Nephron progenitor cell (in vitro differentiated cells): ENCODE measurements at places on chromosomes 2 and 18.
A peak's percentile ranks its signal among the peaks of the same experiment; 100 is the strongest.

DNA sequence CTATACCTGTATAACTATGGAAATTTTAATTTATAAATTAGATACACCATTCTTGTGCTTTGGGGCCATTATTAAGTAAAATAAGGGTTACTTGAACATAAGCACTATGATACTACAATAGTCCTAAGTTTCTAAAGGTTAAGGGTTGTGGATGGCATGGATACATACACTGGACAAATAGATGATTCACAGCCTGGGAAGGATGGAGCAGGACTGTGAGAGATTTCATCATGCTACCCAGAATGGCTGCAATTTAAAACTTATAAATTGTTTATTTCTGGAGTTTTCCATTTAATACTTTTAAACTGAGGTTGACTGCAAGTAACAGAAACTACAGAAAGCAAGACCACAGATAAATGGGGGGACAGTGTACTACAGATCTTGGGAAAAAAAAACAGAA, 295.8 kb upstream of the ZNF804A start:
- DNase-seq = no peak

GRCh38 chr2:102355526-102356380, at the start of gene IL18R1:
Gene IL18R1 (plus strand): TSS chr2:102355796. CDS start chr2:102362661, 6,865 bp downstream.
- peak; percentile 86 for DNase-seq

DNA sequence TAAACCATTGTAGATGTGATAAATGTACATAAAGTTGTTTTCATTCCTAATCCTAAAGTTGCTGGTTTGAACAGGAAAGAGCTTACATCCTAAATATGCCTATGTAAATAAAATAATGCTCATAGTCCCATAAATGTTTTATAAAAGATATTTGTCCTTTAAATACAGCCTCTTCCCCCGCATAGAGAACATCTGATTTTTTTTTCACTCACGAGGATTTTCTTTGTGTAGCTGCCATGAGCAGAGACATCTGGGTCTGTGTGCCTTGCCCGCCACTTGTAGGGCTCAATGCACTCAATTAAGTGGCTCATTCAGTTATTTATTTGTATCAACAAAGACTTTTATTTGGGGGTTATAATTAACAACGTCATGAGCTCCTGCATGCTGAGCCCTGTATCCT, 72.8 kb downstream of the SOWAHC start:
- no peak for DNase-seq

GRCh38 chr18:73613706-73614340, 533.8 kb downstream of the FBXO15 start:
- DNase-seq = no peak

DNA sequence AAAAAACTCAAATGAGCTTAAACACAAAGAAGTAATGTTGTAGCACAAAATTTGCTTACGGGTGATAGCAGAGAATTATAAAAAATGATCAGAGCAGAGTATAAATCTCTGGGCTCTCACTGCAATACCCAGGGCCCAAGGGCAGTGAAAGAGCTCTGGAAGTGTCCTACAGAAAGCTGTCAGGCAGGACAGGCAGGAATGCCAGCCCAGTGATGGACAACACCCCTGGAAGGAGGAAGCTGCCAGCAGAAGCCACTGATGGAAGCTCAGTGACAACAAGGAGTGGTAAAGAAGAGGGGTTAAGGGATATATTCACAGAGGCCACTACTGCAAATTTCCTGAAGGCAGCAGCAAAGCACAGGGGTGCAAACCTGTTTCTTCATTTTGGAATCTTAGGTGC, 214.9 kb downstream of the L3MBTL4 start:
- DNase-seq = no peak

DNA sequence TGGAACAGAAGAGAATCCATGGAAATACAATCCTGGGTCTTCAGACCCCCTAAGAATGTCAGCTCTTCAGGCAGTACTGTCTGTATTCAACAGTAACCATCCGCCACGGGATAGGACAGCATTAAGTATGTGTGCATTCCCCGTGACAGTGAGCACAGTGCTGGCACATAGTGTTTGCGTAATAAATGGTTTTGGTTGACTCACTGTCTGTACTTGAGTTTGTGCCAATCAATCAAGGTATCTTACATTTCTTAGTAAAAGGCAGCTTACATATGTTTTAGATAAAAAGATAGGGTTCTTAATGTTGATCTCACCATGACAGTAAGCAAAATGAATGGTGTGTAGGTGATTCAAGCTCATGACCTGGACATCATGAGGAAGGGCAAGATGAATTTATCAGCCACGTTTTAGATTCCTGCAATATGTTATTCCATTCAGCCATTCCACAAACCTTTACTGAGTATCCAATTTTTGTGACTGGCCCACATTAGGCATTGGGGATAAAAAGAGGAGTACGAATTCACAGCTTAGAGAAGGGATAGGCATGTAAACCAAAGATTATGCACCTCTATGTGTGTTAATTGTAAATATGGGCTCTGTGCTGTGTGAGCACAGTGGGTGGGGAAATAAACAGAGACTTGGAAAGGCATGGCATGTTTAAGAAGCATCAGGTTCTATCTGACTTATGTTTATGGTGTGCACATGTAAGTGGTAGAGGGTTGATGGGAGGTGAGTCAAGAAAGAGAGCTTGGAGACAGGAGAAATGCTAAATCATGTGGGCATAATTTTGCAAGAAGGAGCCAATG, 258.8 kb downstream of the SLC8A1 start:
- no peak for DNase-seq

- DNase-seq = no peak
These were observed 74.3 kb upstream of the SALL3 start for GRCh38 chr18:78905334-78905733.

DNA sequence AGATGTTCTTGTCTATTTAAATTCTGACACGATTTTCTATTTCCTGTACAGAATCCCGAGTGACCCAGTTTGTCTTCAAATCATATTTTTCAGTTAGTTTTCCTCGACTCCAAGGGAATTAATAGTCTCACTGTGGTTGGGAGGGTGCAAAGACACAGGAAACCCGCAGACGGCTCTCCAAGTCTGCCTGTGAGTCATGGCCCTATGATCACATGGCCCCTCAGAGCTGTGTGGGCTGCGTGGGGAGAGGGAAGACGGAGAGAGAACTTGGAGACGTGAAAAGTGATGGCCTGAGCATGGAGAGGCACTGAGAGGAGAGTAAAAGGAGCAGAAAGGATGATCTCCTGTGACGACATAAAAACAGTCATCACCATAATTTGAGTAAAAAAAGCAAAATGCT, 989.9 kb downstream of the DCDC2C start:
- no peak for DNase-seq

DNA sequence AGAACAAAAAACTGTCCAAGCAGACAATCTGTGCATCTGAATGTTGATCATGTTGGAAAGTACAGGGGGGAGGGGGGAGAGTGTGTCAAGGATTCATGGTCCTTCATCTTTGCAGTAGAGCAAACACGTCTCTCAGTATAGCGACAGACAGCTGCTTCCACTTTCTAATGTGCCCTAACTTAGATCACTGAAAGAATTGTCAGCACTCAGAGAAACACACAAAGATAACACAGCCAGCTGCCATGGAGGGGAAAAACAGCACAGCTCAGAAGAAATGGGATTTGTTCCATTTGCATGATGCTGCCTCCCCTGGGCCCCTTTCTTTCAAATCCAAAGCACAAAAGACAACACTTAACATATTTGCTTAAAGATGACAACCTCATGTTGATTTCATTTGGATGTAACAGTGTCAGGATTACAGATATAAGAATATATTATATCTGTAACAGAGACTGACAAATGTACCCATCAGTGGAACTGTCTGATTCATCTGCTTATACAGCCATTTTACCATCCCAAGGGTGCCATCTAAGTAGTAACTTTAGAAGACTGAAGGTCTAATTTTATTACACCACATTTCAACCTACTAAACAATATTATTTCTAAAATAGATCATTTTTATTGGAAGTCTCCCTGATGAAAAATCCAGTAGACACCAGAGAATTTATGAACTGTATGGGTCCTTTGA, 17.7 kb downstream of the FIGN start:
- DNase-seq = no peak

DNA sequence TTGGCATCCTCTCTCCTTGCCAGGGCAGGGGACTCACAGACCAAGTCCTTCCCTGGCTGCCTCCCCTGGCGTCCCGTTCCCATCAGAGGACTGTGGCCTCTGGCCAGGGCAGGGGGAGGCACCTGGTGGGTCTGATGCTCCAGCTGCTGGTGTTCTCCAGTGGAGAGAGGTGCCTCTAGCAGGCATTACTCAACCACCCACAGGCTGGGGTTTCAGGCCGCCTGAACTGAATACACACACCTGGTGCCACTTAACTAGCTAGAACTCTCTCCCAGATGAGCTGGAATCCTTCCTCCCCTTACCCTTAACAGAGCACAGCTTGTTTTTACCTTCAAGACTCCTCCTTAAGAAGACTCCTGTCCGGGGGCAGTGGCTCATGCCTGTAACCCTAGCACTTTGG, 37.7 kb upstream of the CNGA3 start:
- DNase-seq = no peak

- no peak for DNase-seq
These were observed 23.2 kb upstream of the KDM3A start for GRCh38 chr2:86417961-86418360.

DNA sequence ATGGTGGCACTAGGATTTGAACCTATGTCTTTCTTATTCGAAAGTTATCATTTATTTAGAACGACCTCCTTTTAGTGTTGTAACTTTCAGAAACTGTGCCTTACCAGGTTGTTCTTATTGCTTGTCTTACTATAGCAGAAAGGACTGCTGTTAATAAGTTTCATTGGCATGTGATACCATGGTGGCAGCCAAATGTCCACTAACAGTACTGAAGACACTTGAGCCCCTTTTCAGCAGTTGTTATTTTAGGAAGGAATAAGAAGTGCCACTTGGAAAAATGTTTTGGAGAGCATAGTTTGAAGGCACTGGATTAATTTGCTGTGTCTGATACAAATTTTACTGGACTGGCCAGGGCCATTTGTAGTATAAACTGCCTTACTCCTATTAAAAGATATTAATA, 37.7 kb downstream of the CEP192 start:
- DNase-seq = no peak

DNA sequence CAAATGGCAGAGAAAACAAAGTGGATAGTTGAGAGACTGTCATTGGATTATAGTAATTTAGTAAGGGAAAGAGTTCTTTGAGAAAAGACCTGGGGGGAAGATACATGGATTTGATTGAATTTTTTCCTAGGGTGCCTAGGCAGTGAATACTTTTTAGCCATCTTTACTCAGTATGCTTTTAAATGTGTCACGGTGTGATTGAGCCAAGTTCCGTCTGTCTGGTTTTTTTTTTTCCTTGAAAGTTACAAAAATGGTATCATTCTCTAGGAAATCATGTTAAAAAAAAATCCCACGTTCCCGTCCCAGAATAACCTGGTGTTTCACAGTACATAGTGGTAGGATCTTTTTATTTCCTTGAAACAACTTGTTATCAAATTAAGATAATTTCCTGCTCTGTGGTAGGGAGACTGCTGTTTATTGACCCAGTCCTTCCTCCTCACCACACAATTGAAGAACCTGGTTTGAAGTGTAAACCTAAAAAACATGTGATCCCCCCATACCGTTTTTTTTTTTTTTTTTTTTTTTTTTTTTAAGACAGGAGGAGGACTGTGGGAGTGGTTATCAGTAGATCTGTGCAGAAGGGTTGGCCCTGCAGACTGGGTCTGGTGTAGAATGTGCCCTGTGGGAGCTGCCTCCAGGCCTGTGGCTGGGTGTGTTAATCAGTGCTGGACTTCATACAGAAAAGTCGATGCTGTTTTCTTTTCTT, 55.1 kb downstream of the DGKD start:
- DNase-seq = no peak
